ENCODE measurements at places on chromosomes 7 and 10.

DNA sequence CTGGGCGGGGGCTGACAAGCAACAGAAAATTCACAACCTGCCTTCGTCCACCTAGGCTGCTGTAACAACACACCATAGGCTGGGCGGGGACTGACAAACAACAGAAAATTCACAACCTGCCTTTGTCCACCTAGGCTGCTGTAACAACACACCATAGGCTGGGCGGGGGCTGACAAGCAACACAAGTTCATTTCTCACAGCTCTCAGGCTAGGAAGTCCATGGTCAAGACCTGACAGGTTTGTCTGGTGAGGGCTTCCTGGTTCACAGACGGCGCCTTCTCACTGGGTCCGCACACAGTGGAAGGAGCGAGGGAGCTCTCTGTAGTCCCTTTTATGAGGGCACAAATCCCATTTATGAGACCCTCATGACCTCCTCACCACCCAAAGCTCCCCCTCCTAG, 52.2 kb downstream of the DIP2C start:
- DNase-seq, result no peak

- DNase-seq, result no peak
Observed at GRCh38 chr7:18698258-18698734, 202.7 kb downstream of the HDAC9 start.

DNA sequence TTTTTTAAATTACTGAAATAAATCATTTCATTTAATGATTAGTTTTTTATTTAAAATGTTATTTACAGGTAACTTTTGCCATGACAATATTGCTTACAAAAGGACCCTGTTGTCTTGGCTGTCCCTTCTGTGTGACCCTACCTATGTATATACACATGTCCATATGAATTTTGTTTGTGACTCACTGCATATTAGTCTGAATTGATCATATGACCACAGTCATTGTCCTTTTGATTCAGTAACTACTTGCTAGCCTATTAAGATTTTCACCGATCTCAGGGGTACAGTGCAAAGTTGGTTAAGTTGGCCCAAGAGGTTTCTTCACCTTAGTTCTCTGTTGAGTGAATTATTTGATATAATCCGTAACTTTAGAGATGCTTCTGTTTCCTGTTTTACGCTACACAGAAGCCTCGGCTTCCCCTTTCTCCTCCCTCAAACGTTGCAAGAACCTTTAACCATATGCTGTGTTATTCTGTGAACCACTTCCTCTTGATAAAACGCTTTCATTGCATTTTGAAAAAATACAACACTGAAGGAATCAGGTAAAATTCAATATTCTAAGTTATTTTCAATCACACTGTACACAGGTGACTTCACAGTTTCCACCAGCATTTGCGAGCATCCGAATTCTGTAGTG, 43.9 kb downstream of the APBB1IP start:
- no peak for DNase-seq

DNA sequence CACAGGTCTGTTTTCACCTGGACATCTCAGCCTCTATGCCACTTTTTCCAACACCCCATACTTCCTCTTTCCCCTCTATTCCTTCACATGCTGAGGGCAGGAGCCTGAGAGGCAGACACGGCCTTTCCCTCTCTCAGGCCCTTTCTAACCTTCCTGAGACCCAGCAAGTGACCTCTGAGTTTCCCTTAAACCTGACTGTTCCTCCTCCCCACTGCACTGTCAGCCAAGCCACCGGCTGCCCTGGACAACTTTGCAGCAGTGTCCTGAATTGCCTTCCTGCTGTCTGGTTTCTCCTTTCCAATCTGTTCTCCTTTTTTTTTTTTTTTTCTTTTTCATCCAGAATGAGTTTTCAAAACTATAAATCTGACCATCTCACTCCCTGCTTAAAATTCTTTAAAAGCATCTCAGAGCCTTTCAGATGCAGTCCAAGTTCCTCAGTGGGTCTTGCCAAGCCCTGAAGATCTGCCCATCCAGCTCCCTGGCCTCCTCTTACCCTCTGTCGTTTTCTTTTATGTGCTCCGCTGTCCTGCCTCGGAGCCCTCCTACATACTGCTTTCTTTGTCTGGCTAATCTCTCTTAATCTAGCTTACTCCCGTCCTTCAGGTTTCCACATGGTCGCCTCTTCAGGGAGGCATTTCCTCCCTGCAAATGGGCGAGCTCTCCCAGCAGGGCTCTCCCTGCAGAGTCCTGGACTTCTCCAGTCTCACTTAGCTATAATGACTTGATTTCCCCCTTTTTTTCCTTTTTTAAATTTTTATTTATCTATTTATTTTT, 30.5 kb downstream of the SLC13A4 start:
- no peak for DNase-seq

DNA sequence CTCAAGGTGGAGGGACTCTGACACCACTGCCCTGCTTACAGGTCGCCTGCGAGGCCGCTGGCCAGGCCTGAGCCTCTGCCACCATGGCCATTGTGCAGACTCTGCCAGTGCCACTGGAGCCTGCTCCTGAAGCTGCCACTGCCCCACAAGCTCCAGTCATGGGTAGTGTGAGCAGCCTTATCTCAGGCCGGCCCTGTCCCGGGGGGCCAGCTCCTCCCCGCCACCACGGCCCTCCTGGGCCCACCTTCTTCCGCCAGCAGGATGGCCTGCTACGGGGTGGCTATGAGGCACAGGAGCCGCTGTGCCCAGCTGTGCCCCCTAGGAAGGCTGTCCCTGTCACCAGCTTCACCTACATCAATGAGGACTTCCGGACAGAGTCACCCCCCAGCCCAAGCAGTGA, 2.8 kb downstream of the LZTS2 start:
- no peak for DNase-seq

DNA sequence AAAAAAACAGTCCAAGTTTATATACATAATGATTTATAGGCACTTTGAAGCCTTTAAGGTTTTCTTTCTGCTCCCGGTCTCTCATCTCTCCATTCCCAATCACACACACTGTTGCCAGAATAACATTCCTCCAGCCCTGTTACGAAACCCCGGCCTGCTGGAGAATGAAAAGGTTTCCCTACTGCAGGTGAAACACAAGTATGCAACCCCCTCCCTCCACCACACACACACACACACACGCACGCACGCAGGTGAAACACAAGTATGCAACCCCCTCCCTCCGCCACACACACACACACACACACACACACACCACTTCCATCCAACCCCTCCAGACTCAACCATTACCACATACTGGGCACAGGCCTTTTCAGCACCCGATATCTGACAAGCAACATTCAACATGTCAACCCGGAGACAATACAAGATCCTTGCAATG, 87.5 kb downstream of the PARD3 start:
- DNase-seq, result no peak

GRCh38 chr10:3635211-3635671, 149.8 kb downstream of the KLF6 start:
- no peak for DNase-seq

GRCh38 chr10:116278846-116279245, 5.8 kb upstream of the GFRA1 start:
- no peak for DNase-seq

- no peak for DNase-seq
Observed at GRCh38 chr10:132558516-132559413, 21.2 kb downstream of the INPP5A start.

GRCh38 chr10:191703-192518, 56.7 kb downstream of the ZMYND11 start:
- DNase-seq, result no peak

GRCh38 chr10:69319841-69320316, 41.6 kb downstream of the HK1 start:
- no peak for DNase-seq

DNA sequence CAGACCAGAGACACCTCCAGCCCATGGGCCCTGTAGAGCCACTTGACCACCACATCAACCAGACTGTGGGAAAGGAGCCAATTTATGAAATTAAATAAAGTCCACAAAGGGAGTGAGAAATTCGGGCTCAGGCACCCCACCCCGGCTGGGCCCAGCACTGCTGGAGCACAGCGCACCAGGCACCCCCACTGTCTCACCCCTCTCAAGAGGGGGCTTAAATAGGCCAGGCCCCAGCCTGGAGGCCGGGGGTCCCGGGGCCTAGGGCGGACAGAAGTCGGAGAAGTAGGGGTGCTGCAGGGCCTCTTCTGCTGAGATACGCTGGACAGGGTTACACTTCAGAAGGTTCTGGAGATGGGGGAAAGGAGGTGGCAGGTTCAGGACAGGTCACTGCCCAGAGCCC, 3.9 kb downstream of the CDK5 start:
- DNase-seq, result no peak

GRCh38 chr10:104209575-104210198, 22.5 kb downstream of the CFAP43 start:
- DNase-seq, result peak; percentile 15

DNA sequence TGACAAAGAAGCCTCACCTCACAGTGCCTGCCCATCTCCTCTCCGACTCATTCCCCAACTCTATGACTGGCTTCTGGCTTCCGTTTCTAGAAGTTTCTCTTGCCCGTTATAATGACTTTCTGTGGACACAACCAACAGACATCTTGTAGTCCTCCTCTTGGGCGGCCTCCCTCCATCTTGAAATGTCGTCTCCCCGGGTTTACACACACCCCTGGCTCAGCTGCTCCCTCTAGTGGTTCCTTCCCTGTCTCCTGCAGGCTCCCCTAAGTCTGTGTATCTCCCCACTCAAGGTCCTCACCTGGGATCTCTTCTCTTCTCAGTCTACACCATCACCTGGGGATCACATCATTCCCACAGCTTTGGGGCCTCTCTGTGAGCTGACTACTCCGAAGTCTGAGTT, 123.4 kb upstream of the NEBL start:
- DNase-seq, result no peak

DNA sequence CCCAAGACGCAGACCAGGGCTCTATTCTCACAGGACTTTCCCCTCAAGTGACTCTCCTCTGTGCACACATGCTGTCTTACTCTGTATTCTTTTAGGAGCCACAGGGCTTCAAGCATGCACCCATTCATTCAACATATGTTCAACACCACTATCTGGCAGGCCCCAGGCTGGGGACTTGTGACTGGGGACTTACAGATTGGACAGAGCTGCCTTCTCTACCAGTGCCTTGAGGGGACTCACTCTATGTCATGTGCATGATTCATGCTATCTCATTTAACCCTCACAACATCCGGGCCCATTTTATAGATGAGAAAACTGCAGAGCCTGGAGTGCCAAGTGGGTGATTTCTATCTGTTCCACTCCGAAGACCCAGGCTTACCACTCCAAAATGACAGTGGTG, 34.3 kb downstream of the MYL10 start:
- DNase-seq, result no peak

DNA sequence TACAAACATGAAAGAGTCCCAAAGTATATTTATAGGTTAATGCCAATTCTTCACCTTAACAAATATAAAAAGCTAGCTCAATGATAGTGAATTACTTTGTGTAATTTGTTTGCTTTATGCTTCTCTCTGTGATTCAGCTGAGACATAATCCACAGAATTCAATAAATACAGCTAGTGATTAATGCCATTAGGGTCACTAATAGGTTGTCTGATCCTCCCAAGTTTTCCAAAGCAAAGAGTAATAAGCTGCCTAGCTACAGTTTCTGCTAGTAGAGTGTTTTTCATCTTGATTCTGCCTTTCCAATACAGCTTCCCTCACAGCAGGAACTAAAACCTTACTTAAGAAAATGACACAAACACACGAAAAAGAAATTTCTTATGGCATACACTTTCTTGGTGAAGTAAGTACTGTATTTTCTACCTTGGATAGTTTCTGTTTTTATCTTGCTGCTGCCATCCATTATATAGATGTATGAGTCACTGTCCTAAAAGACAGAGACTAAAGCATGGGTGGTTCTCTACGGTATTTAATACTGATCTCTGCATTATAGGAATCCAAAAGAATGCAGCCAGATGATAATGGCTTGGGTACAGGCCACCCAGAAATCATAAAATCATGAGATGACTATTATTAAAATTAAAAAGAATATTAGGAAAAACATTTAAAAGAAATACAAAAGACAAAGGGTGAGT, 170.0 kb downstream of the TPK1 start:
- no peak for DNase-seq

Data from activated T-cell treated with anti-CD3 and anti-CD28 coated beads for 1 hour (primary cell).